Posterior vena cava (tissue), 2 donors: ENCODE measurements at places on chromosomes 7 and 10. TPM values are rescaled to one million over a fixed set of nuclear protein-coding genes. Genes with fewer than 3 reads are reported as not detected.
A peak's percentile ranks its signal among the peaks of the same experiment; 100 is the strongest.

DNA sequence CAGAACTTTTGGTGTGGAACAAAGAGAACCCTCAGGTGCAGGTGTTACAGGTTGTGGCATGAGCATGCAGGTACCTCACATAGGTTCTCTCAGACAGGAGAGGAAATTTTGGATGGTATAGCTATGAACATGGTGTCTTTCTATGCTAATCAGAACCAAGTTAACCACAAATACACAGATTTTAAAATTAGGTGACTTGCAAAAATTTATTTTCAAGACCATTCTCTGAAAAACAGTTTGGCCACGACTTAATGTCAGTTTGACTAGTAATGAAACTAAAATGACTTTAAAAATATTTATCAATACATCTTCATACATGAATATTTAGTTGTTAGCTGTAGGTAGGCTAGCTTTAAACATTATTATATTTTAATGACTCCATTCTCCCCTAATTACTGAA is 129.6 kb downstream of the SRI start:
- DNase-seq = no peak

- DNase-seq = peak; percentile 24
Measured at GRCh38 chr10:132383101-132383500, 13.9 kb upstream of the PWWP2B start.

The SPDYE2 gene
- total RNA-seq = not detected

The GARS1 gene
- 98.1 TPM for total RNA-seq

The CELF2 gene
- total RNA-seq = 70.6 TPM

The STAMBPL1 gene
- 4.4 TPM for total RNA-seq
